Bladder microvascular endothelial cell (primary cell): ENCODE measurements at places on chromosomes 13 and 19. TPM values are rescaled to one million over a fixed set of nuclear protein-coding genes. Genes with fewer than 3 reads are reported as not detected.

The SAFB2 gene
- 21.0 and 59.6 TPM in 2 replicates for total RNA-seq

The LINGO3 gene
- total RNA-seq = not detected in 2 replicates

The EDNRB gene
- total RNA-seq = 22.8 and 37.7 TPM in 2 replicates

The KIR3DL2 gene
- not detected in 2 replicates for total RNA-seq

The SLC39A3 gene
- 15.7 and 21.1 TPM in 2 replicates for total RNA-seq

The CPB2 gene
- total RNA-seq = not detected in 2 replicates

The DNAJC15 gene
- total RNA-seq = 5.5 and 16.1 TPM in 2 replicates

The OR7A17 gene
- 0.16 TPM in 1 of 2 replicates, not detected in the other for total RNA-seq

The B3GNT3 gene
- total RNA-seq = 0.16 TPM in 1 of 2 replicates, not detected in the other

The DENND1C gene
- not detected in 2 replicates for total RNA-seq

The C1QTNF9 gene
- 0.06 and 0.97 TPM in 2 replicates for total RNA-seq
